ENCODE measurements at places on chromosomes 2 and 18.

DNA sequence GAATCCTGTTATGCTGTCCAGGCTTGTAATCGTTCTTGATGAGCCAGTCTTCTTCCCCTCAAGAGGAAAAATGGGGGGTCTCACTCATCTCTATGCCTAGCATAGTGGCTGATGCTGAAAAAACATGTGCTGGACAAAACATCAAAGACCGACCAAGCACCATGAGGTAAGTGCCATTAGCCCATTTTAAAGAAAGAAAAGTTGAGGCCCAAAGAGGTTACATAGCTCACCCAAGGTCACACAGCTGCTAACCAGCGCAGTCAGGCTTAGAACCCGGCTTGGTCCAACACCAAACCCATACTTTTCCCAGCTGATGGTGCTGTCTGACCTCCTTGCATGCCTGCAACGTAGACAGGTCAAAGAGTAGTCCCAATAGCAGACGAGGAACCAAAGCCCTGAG is 156.4 kb downstream of the INHBB start:
- no peak for DNase-seq

DNA sequence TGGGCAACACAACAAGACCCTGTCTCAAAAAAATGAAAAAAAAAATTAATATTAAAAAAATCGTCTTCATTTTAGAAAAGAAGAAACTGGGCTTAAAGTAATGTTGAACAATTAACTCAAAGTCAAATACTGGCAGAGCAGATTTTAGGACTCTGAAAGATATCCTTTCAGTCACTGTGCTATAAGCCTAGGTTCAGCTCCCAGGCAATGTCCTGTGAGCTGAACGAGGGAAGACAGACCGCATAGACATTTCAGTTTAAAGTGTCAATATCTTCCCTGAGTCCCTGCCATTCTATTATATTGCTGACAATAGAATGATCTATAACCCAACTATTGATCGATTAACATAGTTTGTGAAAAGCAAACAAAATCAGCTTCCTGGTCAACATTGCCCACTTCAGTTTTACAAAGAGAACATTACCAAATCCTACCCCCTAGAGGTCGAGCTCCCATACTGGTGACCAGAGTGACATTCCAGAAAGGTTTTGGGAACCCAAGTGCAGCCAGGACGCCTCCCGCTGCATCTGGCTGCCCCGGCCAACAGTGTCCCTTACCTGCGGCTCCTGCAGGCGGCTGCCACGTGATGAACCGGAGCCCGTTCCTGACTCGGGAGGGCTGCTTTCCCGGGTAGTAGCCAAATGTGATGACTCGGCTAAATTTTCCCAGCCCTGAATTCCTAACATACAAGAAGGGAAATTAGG is 639 bp downstream of the MRO start:
- no peak for DNase-seq

GRCh38 chr18:47120428-47120827 is 29.9 kb downstream of the HDHD2 start:
- no peak for DNase-seq

- no peak for DNase-seq
Observed at GRCh38 chr2:215626812-215627281, 191.0 kb upstream of the FN1 start.

DNA sequence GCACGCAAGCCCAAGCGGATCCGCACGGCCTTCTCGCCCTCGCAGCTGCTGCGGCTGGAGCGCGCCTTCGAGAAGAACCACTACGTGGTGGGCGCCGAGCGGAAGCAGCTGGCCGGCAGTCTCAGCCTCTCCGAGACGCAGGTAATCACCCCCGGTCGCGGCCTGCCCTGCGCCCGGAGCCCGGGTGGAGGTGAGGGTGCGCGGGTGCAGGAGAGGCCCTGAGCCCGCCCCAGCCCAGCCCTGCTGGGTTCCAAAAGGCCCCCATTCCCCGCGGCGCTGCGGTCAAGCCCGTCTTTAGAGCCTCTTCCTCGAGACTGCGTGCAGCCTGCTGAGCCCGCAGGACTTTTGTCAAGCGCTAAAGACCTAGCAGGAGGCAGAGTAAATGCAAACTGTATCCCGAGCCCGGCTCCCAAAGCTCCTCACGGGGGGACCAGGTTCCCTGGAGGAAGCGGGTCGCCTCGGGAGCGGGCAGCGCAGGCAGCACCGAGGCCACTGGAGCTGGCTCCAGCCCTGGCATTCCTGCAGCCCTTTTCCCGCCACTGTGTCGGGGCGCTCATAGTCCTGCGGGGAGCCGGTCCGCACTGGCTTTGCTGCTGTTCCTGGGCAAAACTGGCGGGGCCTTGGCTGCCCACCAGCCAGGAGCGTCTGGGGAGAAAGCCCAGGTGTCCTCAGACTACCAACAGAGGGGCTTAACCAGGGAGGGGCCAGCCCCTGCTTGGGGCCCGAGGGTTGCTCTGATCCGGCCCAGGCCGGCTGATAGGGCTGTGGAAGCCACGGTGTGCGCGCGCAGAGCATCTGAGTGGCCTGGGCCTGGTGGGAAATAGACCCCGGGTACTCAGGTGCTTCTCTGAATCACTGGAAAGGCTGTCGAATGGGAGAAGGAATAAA is 7.3 kb downstream of the EMX1 start:
- no peak for DNase-seq

DNA sequence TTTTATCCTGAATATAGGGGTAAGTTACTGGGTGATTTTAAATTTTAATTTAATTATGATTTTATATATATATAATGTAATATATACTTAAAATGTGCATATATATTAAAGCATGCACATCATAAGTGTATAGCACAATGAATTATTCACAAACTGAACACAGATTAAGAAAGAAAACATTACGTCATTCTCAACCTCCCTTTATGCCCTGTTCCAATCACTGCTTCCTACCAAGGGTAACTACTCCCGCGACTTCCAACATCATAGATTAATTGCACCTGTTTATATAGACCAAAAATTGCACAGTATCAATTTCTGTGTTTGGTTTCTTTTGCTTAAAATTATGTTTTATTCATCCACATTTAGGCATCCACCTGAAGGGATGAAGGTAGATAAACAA is 301.3 kb upstream of the KLHL14 start:
- no peak for DNase-seq

DNA sequence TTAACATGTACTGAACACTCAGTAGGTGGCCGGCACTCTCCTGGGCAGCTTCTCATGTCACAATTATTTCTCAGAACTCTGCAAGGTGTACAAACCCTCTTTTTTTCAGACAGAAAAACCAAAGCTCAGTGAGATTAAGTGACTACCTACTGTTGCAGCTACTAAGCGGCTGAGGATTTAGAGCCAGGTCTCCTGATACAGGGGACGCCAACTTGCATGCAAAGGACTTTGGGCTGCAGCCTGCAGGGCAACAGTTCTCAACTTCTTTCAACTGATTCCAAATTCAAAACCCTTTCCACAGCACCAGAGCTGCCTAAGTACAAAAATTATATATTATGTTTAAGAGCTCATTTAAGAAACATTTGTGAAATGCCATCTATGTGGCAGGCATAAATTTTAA is 177.6 kb downstream of the SUCLG1 start:
- no peak for DNase-seq

GRCh38 chr2:73020306-73020656 is 51.2 kb downstream of the SFXN5 start:
- no peak for DNase-seq

- DNase-seq = peak; percentile 56
Observed at GRCh38 chr2:70888923-70889715, 46.6 kb upstream of the ATP6V1B1 start.

DNA sequence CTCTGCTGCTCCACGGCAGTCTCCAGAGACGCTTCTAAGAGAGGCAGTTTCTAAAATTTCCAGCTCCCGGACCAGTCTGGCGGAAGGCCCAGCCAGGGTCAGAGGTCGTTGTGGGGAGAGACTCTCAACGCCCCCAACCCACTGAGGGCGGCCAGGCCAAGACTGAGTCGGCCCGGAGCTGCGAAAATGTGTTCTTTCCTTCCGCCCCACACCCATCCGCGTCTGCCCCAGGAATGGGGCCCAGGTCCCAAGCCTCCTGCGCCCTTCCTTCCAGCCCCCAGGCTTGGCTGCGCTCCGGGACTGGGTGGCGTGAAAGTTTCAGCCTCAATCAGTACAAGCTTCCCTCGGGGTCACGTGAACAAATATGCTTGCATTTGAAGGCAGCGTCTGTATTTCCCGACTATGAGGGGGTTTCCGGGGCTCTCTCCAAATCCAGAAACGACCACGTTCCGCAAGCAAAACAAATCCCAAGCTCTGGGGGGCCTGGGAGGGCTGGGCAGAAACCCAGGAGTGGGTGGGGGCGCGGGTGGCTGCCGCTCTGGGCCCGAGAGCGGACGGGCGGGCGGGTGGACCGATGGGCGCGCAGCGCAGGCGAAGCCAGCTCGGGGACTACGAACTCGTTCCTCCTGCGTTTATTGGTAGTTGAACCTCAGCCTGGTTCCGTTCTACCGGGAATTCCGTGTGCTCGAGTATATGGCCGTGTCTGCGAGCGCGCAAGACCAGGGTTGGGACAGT is 3.3 kb downstream of the HOXD3 start:
- no peak for DNase-seq

GRCh38 chr18:54608028-54608642 is 17.1 kb downstream of the DYNAP start:
- no peak for DNase-seq

GRCh38 chr2:122163617-122164016 is 408.2 kb downstream of the TSN start:
- DNase-seq = no peak
